Vagina (tissue), 2 donors: ENCODE measurements at places on chromosomes 4 and X.

GRCh38 chrX:49177873-49178480 lies 6.3 kb downstream of the PLP2 start:
- DNase-seq: peak; percentile 80

DNA sequence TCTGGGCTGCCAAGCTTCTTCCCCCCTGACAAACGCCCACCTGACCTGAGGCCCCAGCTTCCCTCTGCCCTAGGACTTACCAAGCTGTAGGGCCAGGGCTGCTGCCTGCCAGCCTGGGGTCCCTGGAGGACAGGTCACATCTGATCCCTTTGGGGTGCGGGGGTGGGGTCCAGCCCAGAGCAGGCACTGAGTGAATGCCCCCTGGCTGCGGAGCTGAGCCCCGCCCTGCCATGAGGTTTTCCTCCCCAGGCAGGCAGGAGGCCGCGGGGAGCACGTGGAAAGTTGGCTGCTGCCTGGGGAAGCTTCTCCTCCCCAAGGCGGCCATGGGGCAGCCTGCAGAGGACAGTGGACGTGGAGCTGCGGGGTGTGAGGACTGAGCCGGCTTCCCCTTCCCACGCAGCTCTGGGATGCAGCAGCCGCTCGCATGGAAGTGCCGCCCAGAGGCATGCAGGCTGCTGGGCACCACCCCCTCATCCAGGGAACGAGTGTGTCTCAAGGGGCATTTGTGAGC lies 37.0 kb downstream of the HTRA3 start:
- no peak for DNase-seq

DNA sequence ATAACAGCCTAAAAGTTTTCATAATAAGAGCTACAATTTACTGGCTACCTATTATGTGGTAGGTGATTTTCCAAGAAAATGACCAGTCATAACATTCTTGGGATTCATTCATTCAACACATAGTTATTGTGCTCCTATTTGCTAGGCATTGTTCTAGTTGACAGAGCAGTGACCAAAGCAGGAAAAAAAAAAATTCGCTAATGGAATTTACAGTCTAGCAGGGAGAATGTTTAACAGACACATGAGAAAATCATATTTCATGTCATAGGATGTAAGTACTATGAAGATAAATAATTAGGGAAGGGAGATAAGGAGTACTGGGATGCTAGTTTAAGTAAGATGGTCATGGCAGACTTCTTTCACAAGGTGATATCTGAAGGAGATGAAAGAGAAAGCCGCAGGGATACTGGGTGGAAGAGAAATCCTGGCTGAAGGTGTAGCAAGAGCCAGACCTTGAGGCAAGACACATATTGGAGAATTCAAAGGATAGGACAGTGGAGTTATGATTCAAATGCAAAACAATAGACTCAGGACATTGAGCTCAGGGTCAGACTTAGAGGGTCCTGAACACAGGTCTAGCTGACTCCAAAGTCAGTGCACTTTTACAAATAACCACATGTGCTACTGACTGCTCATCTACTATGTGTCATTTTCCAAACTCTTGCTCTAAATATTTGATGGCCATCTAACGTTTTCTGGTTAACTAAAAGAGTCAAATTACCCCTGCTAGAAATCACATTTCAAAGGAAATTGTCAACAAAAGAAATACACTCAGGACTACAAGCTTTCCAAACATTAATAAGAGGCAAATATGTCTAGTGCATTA lies 20.4 kb downstream of the SPCS3 start:
- DNase-seq: no peak

DNA sequence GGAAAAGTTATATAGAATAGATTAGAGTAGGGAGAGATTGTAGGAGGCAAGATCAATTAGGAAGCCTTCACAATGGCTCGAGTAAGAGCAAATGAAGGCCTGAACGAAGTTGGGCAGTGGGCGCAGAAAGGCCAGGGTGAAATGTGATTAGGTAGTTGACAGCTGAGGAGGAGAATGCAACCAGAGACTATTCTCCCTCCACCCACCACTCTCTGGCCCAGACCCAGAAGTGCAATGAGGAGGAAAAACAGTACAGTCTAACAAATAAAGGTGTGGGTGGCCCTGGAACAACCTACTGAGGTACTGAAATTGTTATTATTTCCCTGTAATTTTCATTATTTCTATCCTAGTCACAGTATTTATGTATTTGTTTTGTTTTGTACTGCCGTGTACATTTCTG lies 176.7 kb downstream of the SLC39A8 start:
- no peak for DNase-seq

GRCh38 chr4:100795581-100795980 lies 277.8 kb upstream of the EMCN start:
- DNase-seq: no peak

- DNase-seq: no peak
These were observed 6.3 kb downstream of the DCHS2 start for GRCh38 chr4:154485127-154485773.

- no peak for DNase-seq
These were observed 76.6 kb downstream of the SH3KBP1 start for GRCh38 chrX:19810802-19811201.

DNA sequence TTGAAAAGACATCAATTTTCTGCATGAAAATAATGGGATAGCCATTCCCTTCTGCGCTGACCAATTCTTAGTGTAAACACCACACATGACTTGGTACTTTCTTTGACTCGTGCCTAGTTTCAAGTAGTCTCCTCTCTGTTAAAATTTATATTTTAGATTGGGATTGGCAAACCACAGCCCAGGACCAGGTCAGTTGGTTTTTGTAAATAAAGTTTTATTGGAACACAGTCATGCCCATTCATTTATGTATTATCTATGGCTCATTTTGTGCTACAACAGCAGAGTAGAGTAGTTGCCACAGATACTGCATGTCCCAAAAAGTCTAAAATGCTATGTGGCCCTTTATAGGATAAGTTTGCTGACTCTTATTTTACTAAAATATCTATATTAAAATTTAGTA lies 46.7 kb downstream of the BMX start:
- DNase-seq: no peak

- DNase-seq: no peak
These were observed 629.1 kb upstream of the ATOH1 start for GRCh38 chr4:93199492-93199891.

DNA sequence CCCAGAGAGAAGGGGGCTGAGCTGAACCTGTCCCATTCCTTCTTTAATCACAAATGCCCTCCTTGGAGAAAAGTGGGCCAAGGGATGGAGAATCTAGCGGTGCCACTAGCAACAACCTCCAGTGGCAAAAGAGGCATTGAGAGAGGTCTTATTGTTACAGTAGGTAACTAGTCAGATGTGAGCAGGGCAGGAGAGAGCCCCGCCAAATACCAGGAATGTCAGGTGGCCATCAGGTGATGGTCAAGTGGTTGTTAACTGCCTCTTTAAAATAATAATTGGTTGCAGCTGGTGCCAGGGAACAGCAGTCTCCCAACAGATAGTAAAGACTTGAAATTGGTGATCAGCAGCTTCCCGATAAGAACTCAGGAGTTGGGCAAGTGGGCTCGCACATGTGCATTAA lies 116.1 kb downstream of the EVC2 start:
- no peak for DNase-seq

- DNase-seq: no peak
These were observed 657.4 kb downstream of the SPRY1 start for GRCh38 chr4:124053872-124054538.

DNA sequence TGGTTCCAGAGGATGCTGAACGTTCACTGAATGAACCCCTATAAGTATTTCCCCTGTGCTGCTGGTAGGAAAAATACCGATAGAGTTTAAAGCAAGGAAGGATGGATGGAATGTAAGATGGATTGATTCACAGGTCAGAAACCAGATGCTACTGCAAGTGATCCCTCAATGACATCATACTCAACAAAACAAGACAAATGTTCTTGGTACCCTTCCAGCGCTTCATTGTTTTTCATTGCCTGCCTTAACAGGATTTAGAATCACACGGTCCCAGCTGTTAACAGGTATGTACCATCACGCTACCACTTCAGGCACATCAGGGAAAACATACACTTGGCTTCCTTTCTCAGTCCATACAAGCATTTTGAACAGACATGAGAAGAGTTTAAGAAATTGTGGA lies 118.1 kb upstream of the TLR3 start:
- no peak for DNase-seq

DNA sequence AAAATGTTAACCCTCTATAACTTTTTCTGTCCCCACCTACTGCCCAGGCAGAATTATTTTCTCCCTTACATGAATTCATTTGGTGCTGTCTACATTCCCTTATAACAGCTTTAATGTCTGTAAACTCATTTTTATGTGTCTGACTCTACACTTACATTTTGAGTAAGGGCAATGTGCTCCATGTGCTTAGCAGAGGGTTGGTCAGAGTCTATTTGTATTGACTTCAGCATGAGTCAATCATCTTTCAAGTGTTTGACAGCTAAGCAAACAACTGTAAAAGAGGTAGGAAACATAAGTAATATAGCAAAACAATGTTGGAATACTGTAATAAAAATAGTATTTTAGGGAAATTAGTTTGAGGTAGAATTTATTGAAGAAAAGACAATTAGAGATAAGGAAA lies 6.3 kb downstream of the IL15 start:
- DNase-seq: no peak

DNA sequence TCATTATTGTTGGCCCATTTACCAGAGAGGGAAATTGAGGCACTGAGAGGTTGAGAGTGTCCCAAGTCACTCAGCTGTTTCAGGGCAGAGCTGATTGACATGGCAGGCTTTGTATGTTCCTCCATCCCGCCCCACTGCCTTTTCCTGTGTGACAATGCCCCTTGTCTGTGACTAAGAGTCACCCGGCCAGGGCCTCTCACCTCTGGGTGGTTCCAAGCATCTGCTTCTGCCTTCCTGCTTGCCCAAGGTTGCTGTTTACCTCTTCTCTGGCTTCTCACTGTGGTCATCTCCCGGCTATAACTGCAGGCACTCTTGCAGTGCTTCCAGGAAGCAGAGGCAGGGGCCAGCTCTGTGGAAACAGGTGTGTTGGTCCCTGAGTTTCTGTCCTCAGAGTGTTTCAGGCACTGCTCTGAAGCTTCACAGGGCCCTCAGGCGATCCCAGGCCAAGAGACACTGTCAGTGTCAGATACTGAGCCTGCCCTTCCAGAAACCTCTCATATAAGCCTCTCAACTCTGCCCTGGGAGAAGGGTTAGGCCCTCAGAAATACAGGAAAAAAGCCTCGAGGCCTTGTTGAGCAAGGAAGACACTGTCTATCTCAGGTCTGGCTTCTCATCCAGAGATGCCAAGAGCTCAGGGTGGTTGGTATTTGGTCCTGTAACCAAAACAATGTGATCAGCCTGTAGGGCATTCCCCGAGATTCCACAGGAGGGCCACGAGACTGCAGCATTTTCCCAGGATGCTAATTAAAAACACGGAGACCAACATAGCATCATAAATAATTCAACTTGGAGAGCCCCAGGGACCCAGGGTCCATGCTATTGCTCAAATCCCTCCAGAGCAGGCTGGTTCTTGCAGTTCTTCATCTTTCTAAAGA lies 42.0 kb upstream of the PROM1 start:
- no peak for DNase-seq

- DNase-seq: no peak
These were observed 831.9 kb downstream of the TRIML1 start for GRCh38 chr4:188971125-188971524.

DNA sequence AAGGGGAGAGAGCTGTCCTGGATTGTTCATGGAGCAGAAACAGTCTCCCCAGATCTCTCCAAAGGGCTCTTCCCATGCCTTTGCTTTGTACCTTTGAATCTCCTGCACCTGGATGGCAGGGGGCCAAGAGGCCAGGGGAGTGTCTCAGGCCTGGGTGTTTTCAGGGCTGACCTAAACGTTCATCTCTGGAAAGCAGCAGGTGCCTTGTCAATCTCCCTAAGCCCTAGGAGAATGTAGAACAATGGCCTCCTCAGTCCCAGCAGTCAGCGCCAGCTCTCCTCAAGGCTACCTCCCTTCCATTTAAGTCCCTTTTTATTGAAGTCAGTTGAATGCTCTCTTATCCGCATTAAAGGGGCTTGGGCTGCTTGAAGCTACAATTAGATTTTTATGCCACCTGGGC lies 31.2 kb upstream of the NSUN7 start:
- DNase-seq: no peak
